D721Med (cell line): ENCODE measurements at places on chromosomes 16 and 17.

DNA sequence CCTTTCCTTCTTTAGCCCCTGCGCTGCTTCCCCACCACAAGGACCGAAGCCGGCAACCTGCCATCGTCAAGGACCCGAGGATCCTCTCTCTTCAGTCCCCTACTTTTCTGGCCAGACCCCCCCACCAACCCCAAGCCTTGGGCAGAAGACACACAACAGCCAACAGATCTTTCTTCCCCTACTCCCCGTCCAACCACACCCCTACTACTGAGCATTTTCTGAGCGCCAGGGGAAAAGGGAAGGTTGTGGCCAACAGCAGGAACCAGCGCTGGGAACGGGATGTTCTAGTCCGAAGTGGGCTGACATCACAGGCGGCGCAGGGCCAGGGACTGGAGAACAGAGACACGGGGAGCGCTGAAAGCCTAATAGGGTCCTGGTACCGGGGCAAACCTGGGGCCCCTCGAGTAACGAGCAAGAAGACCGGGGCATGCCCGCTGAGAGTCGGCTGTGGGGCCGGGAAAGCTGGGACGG is 528 bp downstream of the PER1 start:
- DNase-seq = no peak

GRCh38 chr17:57092779-57093178 is 7.7 kb downstream of the AKAP1 start:
- DNase-seq = no peak

DNA sequence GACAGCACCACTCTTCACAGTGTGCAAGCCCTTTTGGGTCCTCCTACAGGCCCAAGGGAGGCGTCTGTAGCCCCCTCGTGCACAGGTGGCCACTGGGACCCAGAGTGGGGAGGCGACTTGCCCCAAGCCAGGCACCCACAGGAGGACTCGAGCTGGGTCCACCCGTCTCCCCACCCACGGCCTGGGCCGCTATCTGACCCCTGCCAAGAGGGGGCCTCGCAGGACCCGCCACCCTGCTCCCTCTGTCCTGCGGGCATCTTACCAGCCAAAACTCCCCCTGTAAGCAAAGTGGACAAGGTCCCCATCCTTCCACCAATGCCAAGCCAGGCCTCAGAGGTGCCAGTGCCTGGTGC is 31.1 kb downstream of the CNGB1 start:
- no peak for DNase-seq

DNA sequence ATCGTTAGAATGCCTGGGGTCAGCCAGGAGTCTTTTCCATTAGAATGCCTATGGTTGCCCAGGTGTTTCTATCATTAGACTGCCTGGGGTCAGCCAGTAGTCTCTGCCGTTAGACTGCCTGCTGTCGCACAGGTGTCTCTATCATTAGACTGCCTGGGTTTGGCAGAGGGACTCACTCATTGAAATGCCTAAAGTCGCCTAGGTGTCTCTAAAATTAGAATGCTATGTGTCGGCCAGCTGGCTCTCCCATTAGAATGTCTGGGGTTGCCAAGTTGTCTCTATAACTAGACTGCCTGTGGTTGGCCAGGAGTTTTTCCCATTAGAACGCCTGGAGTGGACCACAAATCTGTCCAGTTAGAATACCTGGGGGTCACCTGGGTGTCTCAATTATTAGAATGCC is 2266.5 kb downstream of the TP53TG3F start:
- DNase-seq = no peak

GRCh38 chr17:8173871-8174322 is 2.3 kb downstream of the TMEM107 start:
- no peak for DNase-seq
